Activated CD8-positive, alpha-beta T cell treated with anti-CD3 and anti-CD28 coated beads, Interleukin-2, amount 10 ng/mL, durations not matched to agents 7 days and 5 days (primary cell): ENCODE measurements at places on chromosomes 5 and 9. TPM values are rescaled to one million over a fixed set of nuclear protein-coding genes. Genes with fewer than 3 reads are reported as not detected.

DNA sequence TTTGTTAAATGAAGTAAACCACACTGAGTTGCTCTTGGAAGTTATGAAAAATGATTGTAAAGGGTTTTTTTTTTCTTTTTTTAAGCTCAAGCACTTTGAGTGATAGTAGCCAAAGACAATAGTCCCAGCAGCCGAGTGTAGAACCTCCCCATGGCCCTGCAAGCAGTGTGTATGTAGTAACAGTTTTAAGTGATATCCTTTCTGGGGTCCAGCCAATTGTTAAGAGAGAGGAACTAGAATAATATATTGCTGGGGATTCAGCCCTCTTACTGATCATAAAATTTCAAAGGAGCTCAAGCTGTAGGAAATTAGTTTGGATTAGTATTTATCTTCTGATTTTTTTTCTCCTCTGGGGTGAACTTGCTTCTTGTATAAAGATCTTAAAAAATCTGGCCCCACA lies 43.2 kb downstream of the NPR3 start:
- H3K4me1 ChIP-seq, result no peaks in the 10 kb centered on the region
- H3K4me3 ChIP-seq, result no peak overlapping the region
- no peaks in the 10 kb centered on the region for H3K27me3 ChIP-seq
- H3K36me3 ChIP-seq, result no peaks in the 10 kb centered on the region
- H3K27ac ChIP-seq, result no peak overlapping the region
- DNase-seq, result no peak

GRCh38 chr9:133587466-133587865 lies 21.7 kb downstream of the FAM163B start:
- H3K27me3 ChIP-seq, result peaks cover 15% of the 10 kb centered on the region
- no peak for DNase-seq
- no peak overlapping the region for H3K4me3 ChIP-seq
- H3K4me1 ChIP-seq, result no peaks in the 10 kb centered on the region

Gene TICAM2
- total RNA-seq, result 0.47 TPM

- no peak overlapping the region for H3K4me3 ChIP-seq
- no peak for DNase-seq
- peaks cover 6% of the 10 kb centered on the region for H3K36me3 ChIP-seq
- no peaks in the 10 kb centered on the region for H3K27me3 ChIP-seq
- H3K27ac ChIP-seq, result no peak overlapping the region
These were observed 28.1 kb downstream of the CPEB4 start for GRCh38 chr5:173916233-173916632.

- H3K27me3 ChIP-seq, result no peaks in the 10 kb centered on the region
- H3K36me3 ChIP-seq, result no peaks in the 10 kb centered on the region
- no peak overlapping the region for H3K4me3 ChIP-seq
- no peaks in the 10 kb centered on the region for H3K4me1 ChIP-seq
These were observed 467.5 kb downstream of the EFNA5 start for GRCh38 chr5:107203243-107203642.

Gene PCDHB4
- total RNA-seq, result not detected

DNA sequence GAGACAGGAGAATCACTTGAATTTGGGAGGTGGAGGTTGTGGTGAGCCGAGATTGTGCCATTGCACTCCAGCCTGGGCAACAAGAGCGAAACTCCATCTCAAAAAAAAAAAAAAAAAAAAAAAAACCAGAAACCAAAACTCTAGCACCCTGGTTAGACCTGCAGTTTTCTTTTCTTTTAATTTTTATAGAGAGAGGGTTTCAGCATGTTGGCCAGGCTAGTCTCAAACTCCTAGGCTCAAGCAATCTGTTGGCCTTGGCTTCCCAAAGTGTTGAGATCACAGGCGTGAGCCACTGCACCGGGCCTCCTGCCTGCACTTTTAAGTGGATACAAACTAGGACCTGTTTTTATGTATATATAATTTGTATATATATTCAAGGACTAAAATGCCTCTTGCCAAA lies 12.9 kb upstream of the MTMR12 start:
- H3K4me3 ChIP-seq, result no peak overlapping the region
- DNase-seq, result no peak
- H3K27me3 ChIP-seq, result no peaks in the 10 kb centered on the region

Gene OR1L4
- not detected for total RNA-seq

Gene CCDC180
- total RNA-seq, result 5.1 TPM

Gene TERT
- 0.44 TPM for total RNA-seq

DNA sequence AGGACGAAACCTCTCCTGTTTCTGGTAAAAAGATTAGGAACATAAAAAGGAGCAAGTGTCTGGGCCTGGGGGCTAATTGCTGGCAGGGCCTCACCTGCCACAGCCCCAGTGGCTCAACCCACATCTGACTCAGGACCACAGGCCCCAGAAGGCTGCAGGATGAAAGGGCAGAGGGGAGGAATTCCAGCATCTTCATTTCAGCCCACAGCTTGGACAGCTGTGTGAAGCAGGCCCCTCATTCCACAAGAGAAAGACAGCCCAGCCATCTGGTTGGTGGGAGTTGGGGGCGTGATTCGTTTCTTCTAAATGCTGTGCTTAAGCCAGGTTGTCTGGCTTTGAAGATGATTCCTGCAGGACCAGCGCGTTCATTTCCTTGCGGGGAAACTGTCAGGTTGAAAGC lies 29.1 kb downstream of the NKX2-5 start:
- no peaks in the 10 kb centered on the region for H3K36me3 ChIP-seq
- DNase-seq, result no peak
- no peak overlapping the region for H3K4me3 ChIP-seq
- H3K27me3 ChIP-seq, result peaks cover 10% of the 10 kb centered on the region
- no peak overlapping the region for H3K27ac ChIP-seq

GRCh38 chr5:41406424-41406823 lies 104.0 kb downstream of the PLCXD3 start:
- H3K4me3 ChIP-seq, result no peak overlapping the region
- no peaks in the 10 kb centered on the region for H3K27me3 ChIP-seq
- no peak overlapping the region for H3K27ac ChIP-seq
- no peak for DNase-seq

Gene GRIN1
- total RNA-seq, result not detected

GRCh38 chr5:34499001-34499734 lies 157.0 kb upstream of the RAI14 start:
- peaks cover 10% of the 10 kb centered on the region for H3K4me1 ChIP-seq
- H3K27ac ChIP-seq, result no peak overlapping the region
- H3K36me3 ChIP-seq, result no peaks in the 10 kb centered on the region
- H3K27me3 ChIP-seq, result no peaks in the 10 kb centered on the region
- peak; percentile 22 for DNase-seq

DNA sequence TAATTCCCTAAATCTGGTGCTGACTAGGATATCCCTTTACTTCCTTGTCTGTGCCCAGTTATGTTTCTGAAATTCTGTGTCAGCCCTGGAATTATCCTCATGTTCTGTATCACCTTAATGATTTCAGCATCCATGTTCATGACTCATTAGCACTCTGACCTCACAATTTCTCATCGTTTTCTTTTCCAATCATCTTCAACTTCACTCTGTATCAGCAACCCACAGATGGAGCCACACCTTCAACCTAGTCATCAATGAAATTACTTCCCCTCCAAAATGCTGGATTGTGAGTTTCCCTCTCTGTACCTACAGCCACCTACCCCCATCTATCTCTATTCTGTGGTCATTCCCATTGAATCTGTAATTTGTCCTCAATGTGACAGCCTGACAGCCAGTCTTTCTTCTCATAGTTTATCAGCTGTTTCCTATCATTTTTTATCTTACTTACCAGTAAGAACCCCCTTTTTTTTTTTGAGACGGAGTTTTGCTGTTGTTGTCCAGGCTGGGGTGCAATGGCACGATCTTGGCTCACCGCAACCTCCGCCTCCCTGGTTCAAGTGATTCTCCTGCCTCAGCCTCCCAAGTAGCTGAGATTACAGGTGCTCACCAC lies 3.1 kb upstream of the IL6ST start:
- no peak for DNase-seq
- no peak overlapping the region for H3K4me3 ChIP-seq
- H3K36me3 ChIP-seq, result peaks cover 3% of the 10 kb centered on the region
- no peaks in the 10 kb centered on the region for H3K27me3 ChIP-seq
- H3K27ac ChIP-seq, result no peak overlapping the region
- H3K4me1 ChIP-seq, result peaks cover 28% of the 10 kb centered on the region

Gene OR1L8
- not detected for total RNA-seq

DNA sequence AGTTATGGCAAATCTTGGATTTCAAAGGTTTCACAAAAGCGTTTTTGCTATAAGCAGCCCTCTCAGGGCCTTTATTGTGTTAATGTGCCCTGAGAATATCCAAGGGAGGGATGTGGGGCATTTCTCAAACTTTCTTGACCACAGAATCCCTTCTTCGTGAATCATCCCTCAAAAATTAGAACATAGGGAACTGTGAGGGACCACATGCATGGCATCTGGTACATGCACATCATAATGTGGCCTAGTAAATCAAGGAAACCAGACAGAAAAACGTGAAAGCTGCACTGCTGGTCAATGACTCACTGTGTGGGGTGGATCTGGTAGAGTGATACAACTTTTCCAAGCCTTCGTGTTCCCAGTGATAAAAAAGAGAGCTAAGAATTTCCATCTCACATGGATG lies 22.4 kb downstream of the DDX31 start:
- H3K36me3 ChIP-seq, result peaks cover 31% of the 10 kb centered on the region
- no peak for DNase-seq
- H3K27me3 ChIP-seq, result no peaks in the 10 kb centered on the region
- no peak overlapping the region for H3K27ac ChIP-seq
- no peak overlapping the region for H3K4me3 ChIP-seq

GRCh38 chr9:3036333-3036700 lies 192.4 kb upstream of the PUM3 start:
- H3K4me1 ChIP-seq, result no peaks in the 10 kb centered on the region
- no peaks in the 10 kb centered on the region for H3K27me3 ChIP-seq
- DNase-seq, result no peak
- no peaks in the 10 kb centered on the region for H3K36me3 ChIP-seq
- H3K27ac ChIP-seq, result no peak overlapping the region
- no peak overlapping the region for H3K4me3 ChIP-seq

Gene PCDHB12
- total RNA-seq, result not detected

Gene QRFP
- total RNA-seq, result not detected

DNA sequence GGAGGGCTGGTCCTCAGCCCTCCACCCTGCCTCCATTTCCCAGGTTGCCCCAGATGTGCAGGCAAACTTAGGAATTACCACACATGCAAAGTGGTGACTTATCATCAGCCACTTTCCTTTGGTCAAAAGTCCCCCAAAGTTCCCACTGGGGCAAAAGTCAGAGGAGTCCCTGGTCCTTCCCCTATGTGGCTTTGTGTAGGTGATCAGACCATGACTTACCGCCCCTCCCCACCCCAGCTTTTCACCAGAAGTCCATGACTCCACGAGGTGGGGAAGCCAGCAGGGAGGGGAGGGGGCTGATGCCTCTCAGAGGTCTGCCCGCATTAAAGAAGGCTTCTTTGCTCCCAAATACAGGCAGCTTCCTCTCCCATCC lies 5.8 kb downstream of the TRAF1 start:
- H3K27me3 ChIP-seq, result no peaks in the 10 kb centered on the region
- H3K36me3 ChIP-seq, result peaks cover 97% of the 10 kb centered on the region
- peaks cover 93% of the 10 kb centered on the region for H3K4me1 ChIP-seq
- DNase-seq, result no peak

DNA sequence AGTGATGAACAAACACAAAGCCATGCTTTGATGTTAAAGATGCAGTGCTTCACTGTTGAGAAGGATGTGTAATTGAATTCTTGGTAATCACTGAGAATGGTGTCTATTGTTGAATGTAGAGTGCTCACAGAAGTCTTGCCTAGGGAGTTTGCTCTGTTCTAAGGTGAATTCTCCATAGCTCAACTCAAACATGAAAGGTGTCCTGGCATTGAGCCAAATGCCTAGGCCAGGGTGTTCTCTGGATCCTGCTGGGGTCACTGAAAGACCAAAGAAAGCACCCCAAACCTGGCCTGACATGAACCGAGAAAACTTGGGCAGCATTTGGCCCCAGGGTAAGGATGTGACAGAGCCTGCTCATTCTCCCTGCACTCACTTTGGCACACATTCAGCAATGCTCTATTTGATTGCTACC lies 217.3 kb downstream of the ARL15 start:
- no peaks in the 10 kb centered on the region for H3K27me3 ChIP-seq
- no peak overlapping the region for H3K27ac ChIP-seq
- no peak overlapping the region for H3K4me3 ChIP-seq
- H3K4me1 ChIP-seq, result no peaks in the 10 kb centered on the region
- no peak for DNase-seq

DNA sequence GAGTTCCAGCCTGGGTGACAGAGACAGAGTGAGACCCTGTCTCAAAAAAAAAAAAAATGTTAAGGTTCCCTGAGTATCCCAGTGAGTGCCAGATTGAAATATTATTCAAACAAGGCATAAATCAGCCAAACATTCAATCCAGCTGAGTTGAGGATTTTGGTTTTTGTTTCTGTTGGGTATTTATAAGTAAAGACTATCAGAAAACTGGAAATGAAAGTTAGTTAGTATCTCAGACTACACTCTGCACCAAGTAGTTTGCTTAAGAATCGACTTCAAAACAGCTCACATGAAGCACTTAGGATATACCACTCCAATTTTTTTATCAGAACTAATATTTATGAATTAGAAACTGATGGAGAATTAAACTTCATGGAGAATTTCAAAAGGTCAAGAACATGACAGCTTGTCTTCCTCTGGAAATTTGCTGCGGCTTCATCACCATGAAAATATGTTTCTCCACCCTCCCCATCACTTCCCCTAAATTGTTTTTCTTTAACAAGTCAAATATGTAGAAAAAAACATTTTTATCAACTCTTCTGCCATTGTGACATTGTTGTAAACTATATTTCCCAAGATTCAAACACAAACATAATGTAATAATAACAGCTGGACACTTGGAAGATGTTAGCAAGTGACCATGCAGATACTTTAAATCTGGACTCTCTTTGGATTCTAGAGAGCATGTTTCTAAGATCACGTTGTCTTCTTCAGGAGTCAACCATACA lies 110.0 kb upstream of the PTGER4 start:
- no peaks in the 10 kb centered on the region for H3K36me3 ChIP-seq
- DNase-seq, result no peak
- H3K4me1 ChIP-seq, result peaks cover 10% of the 10 kb centered on the region

Gene SLC23A1
- total RNA-seq, result 1.5 TPM

Gene GMCL2
- not detected for total RNA-seq

GRCh38 chr9:72695365-72695764 lies 174.0 kb downstream of the TMC1 start:
- H3K27ac ChIP-seq, result no peak overlapping the region
- H3K36me3 ChIP-seq, result no peaks in the 10 kb centered on the region
- no peak overlapping the region for H3K4me3 ChIP-seq
- no peaks in the 10 kb centered on the region for H3K4me1 ChIP-seq
- peaks cover 2% of the 10 kb centered on the region for H3K27me3 ChIP-seq
- DNase-seq, result no peak

- no peak overlapping the region for H3K27ac ChIP-seq
- H3K4me3 ChIP-seq, result no peak overlapping the region
- H3K27me3 ChIP-seq, result peaks cover 7% of the 10 kb centered on the region
These were observed 199.9 kb downstream of the PTTG1 start for GRCh38 chr5:160621526-160621925.

GRCh38 chr5:41403846-41404245 lies 106.6 kb downstream of the PLCXD3 start:
- no peak for DNase-seq
- H3K4me3 ChIP-seq, result no peak overlapping the region
- H3K4me1 ChIP-seq, result no peaks in the 10 kb centered on the region
- no peak overlapping the region for H3K27ac ChIP-seq

GRCh38 chr9:128911529-128912035 lies 9.2 kb upstream of the PHYHD1 start:
- no peak overlapping the region for H3K4me3 ChIP-seq
- no peaks in the 10 kb centered on the region for H3K27me3 ChIP-seq
- DNase-seq, result no peak
- peaks cover 54% of the 10 kb centered on the region for H3K4me1 ChIP-seq
- H3K27ac ChIP-seq, result peak overlapping the region; percentile 25

Gene GFPT2
- total RNA-seq, result not detected
